ENCODE measurements at places on chromosomes 5 and 9.
A peak's percentile ranks its signal among the peaks of the same experiment; 100 is the strongest.

DNA sequence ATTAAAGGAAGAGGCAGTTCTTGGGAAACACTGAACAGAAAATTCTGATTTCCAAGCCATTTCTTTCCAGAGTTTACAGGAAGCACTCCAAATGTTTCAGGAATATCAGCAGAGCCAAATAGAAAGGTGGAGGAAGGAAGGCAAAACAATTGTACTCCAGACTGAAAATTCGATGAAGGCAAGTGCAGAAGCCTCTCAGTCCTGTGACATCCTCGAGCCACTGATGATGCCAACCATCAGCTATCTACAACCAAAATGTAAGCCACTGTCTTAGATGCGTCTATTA is 2.2 kb downstream of the LMAN2 start:
- DNase-seq, result no peak

DNA sequence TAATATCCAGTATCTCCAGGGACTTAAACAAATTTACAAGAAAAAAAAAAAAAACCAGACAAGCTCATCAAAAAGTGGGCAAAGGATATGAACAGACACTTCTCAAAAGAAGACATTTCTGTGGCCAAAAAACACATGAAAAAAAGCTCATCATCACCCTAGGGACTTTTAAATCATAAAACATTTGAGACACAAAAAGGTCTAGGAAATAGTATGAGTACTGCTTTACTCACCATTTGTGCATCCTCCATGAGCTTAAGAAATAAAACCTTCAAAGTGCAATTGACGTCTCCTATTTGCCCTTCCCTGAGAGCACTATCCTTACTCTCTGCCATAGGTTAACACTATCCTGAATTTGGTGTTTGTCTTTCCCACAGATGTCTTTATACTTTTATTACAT is 193.7 kb upstream of the NREP start:
- DNase-seq, result no peak

- DNase-seq, result no peak
Observed at GRCh38 chr9:117214416-117214815, 200.4 kb downstream of the ASTN2 start.

GRCh38 chr5:78561261-78561660 is 87.3 kb downstream of the LHFPL2 start:
- DNase-seq, result no peak

DNA sequence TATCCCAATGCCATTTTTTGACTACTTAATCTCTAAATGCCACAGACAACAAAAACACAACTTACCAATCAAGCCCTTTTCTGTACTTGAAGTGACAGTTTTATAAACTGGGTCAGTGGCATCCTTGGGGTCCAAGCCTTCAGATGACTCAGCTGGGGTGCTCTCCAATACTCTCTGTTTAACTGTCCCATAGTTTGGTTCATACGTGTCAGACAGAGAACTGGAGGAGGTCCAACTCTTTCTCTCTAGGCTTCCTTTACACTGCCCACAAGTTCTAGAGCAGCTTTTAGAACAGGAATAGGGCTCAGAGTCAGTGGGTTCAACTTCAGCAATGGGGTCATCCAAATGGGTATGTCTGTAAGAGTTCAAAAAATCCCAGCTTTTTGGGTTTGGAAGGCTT is 166.9 kb downstream of the CDC42SE2 start:
- DNase-seq, result no peak

GRCh38 chr5:42715785-42716184 is 40.8 kb upstream of the CCDC152 start:
- no peak for DNase-seq

DNA sequence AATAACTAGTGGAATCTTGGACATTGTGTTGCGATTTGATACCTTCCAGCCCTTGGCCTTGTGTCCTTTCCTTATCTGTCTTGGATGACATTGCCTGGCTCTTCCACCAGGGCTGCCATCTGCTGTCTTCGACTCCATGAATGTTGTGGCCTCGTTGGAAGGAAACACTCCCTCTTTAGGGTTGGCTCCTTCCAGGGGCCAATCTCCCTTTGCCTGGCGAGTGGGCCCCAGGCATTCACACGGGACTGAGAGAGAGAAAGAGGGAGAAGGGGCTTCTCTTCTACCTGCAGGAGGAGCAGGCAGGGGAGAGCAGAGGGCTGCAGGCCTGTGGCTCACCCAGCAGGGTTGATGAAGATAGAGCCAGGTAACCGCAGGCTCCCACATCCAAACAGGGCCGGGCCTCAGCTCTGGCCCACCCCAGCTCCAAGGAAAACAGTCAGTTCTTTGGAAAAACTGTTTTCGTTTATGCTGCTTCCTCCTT is 31.3 kb downstream of the FGF1 start:
- DNase-seq, result no peak

DNA sequence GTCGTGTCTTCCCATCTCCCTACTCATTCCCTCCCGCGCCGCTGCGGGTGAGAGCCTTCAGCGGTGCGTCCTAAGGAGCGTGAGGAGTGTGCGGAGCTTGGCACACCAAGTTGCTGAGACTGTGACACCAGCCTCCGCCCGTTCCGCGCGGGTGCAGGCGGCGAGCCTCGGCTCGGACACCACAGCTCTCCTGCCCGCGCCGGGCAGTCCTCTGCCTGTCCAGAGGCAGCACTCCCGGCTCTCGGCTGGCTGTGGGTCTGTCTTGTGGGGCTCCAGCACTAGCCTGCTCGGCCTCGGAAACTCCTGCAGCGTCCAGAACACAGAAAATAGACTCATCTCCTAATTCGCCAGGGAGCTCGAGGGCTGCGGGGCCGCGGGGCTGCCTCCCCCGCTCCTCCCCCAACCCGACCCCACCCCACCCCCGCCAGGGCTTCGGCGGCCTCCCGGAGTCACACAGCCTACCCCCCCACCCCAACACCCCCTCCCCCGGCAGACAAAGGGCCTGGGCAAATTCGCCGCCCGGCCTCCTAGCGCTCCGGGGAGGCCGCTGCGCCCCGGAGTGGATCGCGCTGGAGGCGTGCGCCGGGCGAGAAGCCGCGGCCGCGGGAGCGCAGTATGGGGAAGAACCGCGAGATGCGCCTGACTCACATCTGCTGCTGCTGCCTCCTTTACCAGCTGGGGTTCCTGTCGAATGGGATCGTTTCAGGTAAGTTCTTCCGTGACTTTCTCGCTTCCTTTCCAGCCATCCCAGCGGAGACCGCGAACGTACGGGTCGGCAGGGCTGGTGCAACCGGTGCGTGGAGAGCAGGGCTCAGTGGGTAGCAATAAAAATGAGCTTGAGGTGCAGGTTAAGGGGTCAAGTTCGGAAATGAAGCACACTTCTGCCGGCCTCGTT is at the start of gene ADAMTS19:
ADAMTS19 (plus strand) TSS at position 522 of the 895 bp plus-strand sequence; CDS start at position 616, 94 bp downstream.
- DNase-seq, result no peak

- no peak for DNase-seq
Observed at GRCh38 chr5:179619776-179620175, 3.7 kb downstream of the HNRNPH1 start.

GRCh38 chr9:132181796-132182313 is 20.0 kb downstream of the NTNG2 start:
- DNase-seq, result peak; percentile 39

DNA sequence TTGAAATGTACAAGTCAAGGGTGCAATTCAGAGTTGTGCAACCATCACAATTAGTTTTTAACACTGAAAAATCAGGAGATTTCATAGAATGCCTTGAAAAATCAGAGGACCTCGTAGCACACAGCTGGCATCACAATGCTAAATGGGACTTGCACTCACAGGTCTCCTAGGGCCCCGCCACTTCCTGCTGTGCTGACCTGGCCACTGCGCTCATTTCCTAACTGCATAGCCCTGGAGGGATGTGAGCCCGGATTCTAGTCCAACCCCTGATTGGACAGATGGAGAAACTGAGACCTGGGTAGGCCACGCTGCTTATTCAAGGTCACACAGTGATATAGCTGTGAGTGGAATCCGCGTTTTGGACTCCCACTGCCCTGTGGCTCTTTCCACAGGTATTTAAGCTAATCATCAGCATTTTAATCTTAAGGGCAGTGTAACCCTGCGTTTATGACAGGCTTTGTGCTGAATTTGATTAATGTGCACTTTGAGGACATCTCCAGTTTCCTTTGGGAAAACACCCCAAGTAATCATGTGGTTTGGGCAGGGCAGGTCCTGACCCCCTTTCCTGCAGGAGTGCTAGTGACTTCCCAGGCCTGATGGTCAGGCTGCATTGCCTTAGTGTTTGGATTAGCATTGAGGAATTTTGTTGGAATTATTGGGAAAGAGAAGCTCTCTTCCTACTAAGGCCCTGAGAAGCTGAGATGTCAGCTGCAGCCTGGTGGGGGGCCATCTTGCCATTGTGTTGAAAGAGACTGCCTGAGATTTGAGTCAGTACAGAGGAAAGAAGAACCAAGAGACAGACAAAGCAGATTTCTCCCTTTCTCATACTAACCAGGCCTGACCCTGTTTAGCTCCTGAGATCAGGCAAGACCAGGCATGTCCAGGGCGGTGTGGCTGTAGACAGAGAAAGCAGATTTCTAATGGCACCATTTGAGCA is 36.2 kb downstream of the STC2 start:
- DNase-seq, result peak; percentile 8

GRCh38 chr9:34793428-34793827 is 83.5 kb upstream of the CCL21 start:
- no peak for DNase-seq

- DNase-seq, result no peak
Observed at GRCh38 chr9:129100383-129101169, 10.0 kb downstream of the CRAT start.

- no peak for DNase-seq
Observed at GRCh38 chr5:78821536-78822021, 163.5 kb downstream of the ARSB start.

DNA sequence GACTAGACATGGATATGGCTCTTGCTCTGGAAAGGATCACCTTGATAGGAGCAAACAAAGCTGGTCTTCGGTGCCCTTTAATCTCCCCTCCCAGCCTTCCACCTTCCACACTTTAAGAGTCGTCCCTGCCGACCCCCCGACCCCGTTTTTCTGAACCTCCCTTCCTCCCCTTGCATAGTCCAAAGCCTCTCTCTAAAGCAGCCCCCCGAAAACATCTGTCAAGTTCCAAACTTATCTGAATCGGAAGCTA is 423 bp upstream of the NUP214 start:
- DNase-seq, result peak; percentile 61

- DNase-seq, result no peak
Observed at GRCh38 chr5:175098301-175098700, 345.7 kb downstream of the DRD1 start.

DNA sequence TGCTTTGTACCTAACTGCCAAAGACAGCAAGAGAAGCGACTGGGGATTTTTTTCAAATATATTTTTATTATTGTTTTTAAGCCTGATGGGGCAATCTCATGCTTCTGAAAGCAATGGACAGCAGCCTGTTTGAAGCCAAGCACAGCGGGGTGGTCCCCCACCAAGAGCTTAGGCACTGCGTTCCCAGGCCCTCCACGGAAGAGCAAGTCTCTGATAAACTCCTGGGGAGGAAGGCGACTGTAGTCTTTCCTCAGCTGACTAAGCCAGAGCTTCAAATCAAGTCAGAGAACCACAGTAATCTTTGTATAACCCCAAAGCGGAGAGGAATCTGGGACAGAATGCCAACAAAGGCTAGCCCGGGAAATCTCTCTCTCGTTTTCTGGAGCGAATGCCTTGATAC is 54.4 kb downstream of the ARSB start:
- no peak for DNase-seq

DNA sequence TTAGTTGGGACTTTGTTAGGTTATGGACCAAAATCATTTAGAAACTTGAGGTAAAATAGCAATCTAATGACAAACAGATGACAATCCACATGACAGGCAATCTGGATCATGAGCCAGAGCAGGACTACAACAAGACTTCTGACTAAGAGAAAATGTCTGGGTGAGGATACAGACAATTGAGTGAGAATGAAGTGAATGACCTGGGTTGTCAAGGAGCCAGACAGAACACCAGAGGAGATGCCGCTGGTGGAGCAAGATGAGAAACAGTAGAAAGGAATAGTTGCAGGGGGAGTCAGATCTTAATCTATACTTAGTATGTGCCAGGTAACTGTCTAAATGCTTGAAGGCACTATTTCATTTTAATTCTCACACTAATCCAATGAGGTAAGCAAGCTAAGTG is 277.8 kb downstream of the PRELID2 start:
- DNase-seq, result no peak

DNA sequence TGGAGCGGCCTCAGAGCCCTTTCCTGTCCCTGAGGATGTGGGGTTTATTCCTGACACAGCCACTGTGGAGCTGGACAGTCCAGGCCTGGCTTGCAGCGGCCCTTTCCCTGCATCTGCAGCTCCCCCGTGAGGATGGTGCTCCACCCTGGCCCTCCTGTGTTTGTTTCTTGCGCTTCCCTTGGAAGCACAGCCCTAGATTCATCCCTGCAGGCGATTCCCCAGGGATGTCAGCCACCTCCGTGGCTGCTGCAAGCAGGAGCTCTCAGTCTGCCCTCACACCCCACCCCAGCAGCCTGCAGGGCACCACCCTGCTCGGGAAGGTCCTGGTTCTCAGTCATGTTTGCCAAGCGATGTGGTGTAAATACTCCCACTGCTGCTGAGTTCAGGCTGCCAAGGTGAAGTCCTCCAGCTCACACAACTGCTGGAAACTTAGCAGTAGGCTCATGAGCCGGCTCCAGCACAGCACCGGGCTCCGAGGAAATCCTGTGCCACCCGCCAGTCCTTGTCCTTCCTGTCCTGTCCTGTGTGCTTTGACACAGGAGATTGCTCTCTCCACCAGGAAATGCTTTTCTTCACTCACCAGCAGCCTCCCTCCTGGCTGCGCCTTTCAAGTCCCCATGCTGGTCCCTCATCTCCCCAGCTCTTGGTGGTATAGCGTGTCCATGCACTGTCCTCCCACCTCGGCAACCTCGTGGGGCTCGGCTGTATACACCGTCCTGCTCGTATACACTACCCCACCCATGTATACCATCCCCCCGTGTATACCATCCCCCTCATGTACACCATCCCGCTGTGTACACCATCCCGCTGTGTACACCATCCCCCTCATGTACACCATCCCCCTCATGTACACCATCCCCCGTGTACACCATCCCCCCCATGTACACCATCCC is 16.2 kb downstream of the ROPN1L start:
- peak; percentile 83 for DNase-seq

GRCh38 chr9:33686942-33687341 is 108.4 kb upstream of the PRSS3 start:
- peak; percentile 86 for DNase-seq

DNA sequence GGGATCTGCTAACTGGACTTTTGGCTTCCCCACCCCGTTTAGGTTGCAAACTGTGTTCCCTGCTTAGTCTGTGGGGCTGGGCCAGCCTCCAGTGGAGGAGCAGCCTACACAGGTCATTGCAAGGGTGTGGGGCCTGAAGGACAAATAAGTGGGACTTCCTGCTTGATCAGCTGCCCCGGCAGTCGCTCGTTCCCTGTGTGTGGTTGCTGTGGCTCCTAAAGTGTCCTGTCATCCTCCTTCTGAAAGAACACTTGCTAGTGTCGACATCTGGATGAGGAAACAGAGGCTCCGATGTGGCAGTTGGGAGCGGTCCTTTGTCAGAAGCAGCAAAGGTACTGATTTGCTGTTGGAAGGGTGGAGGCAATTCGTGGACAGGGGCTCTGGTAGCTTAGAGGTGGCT is 88.9 kb upstream of the TBCA start:
- DNase-seq, result no peak

GRCh38 chr5:41279040-41279439 is 65.7 kb upstream of the C6 start:
- no peak for DNase-seq

All from NCI-H2171 treated with DMSO at 0.1 percent for 48 hours (cell line).